DND-41 (cell line): ENCODE measurements at places on chromosomes 13 and 19.

GRCh38 chr19:16536130-16536529, 6.1 kb downstream of the CHERP start:
- DNase-seq = no peak

- DNase-seq = no peak
Measured at GRCh38 chr13:111201304-111201940, 86.3 kb downstream of the ARHGEF7 start.

GRCh38 chr13:92575777-92576176, 650.8 kb upstream of the GPC6 start:
- no peak for DNase-seq

GRCh38 chr13:95743192-95743591, 66.3 kb downstream of the DNAJC3 start:
- DNase-seq = no peak

DNA sequence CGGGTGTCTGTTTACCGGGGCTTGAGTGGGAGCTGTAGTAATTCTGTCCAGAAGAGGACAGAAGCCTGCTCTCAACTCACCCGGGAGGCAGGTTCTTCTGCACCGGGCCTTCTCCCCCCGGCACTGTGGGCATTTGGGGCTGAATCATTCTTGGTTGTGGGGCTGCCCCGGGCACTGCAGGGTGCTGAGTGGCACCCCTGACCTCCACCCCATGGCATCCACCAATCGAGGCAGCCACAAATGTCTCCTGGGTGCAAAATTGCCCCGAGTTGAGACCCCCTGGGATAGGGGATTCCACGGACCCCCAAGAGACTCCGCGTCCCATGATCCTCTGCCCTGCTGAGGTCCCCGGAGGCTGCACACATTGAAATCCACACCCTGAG, 68.8 kb downstream of the GNG7 start:
- no peak for DNase-seq
